ENCODE measurements at places on chromosomes 1 and 21.

DNA sequence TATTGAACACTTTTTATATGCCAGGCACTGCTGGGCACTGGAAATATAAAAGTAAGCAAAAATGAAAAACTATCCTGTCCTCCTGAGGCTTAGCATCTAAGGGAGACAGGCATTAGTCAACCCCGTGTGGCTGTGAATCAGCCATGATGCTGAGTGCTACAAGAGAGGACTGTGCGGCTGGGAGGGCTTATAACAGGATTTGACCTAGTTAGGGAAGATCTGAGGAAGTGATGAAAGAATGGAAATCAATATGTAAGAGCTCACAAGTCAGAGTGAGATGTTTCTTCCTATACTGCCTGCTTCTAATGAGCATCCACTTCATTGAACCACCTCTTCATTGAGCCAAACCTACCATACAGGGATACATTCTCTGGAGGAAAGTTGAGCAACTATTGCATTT lies 15.1 kb downstream of the TRIM45 start:
- no peak for DNase-seq

DNA sequence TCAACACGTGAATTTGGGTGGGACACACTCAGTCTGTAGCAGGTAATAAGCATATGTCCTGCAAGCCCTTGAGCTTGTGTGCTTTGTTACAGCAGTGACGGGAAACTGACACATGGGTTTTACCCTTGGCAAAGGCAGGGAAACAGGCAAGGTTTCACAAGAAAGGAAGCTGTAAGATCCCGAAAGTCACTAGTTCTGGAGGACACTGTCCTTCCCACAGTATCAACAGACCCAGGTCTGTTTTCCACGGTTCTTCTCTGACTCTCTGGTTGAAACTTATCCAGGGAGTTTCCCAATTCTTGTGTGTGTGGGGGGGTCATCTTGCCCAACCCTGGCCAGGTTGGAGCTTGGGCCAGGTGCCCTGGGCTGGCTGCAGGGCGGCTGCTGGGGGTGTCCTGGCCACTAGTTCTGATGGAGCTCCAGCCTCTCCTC lies 29.3 kb upstream of the ZBTB21 start:
- DNase-seq: peak; percentile 65

GRCh38 chr1:156394835-156395461 lies 25.9 kb downstream of the RHBG start:
- no peak for DNase-seq

GRCh38 chr1:22814176-22815042 lies 103.8 kb downstream of the EPHB2 start:
- DNase-seq: peak; percentile 46

DNA sequence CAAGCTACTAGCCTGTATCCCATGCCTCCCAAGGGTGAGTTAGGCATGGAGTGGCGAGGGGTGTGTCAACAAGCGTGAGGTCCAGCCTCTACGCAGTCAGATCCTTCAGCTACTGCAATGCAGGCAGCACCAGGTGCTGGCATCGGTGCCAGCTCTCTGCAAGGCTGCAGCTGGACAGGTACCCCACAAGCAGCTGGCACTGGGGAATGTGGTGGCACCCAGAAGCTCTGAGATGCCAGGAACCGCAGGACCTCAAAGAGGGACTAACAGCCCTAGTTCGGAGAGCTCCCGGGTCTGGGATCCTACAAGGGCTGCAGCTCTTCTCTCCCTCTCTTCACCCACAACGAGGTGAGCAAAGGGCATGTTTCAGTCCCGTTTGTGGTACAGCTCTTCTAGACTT lies 974.5 kb downstream of the LTN1 start:
- DNase-seq: no peak

DNA sequence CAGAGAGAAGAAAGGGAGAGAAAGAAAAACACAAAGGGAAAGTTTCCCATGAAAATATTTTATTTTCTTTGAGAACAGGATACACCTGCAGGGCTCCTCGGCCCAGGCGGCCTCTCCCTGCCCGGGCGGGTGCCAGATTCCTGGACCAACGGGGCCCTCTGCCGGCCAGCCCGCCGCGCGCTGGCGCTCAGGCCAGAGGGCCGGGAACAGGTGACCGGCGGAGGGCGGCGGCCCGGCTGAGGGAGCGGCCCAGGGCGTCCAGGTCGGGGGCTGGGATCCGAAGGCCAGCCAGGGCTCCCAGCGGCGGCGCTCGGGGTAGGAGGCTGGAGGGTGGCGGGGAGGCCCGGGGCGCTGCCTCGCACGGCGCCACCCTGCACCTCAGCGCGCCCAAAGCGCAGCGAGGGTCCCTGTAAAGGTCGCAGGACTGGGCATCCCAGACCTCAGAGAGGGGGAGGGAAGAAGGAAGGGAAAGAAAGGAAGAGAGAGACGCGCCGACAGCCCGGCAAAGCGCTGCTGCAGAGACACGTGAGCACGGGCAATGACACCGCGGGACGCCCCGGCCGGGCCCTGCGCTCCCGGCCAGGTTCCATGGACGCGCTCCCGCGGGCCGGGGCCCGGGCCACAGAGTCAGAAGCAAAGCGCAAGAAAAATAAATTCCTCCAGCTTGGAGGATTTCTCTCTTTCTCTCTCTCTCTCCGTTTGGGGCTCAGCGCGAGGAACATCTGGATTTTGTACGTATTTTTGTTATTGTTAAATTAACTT lies 927 bp downstream of the WNT9A start:
- DNase-seq: peak; percentile 62

Measured in fibroblast of lung (primary cell).